GOT3 (cell line): ENCODE measurements at places on chromosomes 7 and 10.

DNA sequence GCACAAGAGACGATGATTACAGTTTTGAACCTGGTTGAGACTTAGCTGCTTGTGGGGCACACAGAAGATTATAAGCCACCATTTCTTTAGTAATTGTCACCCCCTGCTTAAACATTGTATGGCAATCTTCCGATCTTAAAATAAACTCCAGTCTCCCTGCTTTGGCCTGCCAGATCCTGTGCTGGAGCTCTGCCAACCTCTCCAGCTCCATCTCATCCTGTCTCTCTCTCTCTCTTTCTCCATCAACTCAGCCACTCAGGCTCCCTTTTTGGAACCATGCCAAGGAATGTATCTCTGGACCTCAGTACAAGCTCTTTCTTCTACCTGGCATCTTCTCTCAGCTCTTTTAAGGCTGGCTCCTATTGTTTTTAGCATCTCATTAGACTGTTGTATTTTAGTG lies 1053.2 kb downstream of the REEP3 start:
- no peak for DNase-seq

- DNase-seq = no peak
Observed at GRCh38 chr10:69988094-69988493, 64.6 kb upstream of the MACROH2A2 start.

DNA sequence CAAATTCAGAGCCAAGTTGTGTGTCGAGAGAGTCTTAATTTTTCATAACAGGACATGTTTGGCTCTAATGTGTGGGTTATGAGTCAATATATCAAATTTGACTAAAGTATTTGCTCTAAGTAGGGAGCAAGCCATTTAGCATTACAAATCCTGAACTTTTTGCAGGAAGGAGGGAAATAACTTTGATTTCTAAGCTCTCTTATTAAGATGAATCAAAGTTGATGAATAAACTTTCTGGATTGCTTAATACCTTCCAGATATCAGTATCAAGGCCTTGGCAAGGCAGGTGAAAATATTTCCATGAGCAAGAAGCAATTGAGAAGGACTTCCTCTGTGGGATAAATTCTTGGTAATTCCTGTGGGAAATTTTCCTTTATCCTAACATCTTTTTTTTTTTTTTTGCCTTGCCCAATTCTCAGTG lies 258.8 kb downstream of the AHR start:
- DNase-seq = no peak

DNA sequence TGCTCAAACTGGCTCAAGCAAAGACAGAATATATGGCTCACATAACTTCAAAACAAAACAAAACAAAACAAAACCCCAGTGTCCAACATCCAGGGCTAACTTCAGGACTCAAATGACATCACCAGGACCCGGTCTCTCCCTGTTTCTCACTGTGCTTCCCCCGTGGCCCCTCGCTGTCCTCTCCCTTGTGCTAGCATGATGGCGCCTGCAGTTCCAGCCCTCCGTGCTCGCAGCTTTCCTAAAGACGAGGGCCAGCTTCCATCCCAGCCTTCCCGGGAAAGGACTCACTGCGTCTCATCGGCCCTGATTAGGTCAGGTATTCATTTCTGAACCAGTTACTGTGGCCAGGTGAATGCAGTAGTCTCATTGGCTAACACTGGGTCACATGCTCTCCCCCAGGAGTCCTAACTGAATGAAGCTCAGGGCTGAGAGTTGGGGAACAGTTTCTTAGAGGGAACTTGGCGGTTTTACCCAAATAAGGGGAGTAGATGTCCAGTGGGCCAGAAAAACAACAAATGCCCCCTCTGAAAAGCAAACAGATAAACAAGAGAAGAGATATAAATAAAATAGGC lies 33.0 kb upstream of the CTBP2 start:
- DNase-seq = no peak

- DNase-seq = no peak
Observed at GRCh38 chr10:91319336-91319735, 90.8 kb upstream of the HECTD2 start.

- no peak for DNase-seq
Observed at GRCh38 chr10:77291596-77292505, 345.8 kb downstream of the KCNMA1 start.

DNA sequence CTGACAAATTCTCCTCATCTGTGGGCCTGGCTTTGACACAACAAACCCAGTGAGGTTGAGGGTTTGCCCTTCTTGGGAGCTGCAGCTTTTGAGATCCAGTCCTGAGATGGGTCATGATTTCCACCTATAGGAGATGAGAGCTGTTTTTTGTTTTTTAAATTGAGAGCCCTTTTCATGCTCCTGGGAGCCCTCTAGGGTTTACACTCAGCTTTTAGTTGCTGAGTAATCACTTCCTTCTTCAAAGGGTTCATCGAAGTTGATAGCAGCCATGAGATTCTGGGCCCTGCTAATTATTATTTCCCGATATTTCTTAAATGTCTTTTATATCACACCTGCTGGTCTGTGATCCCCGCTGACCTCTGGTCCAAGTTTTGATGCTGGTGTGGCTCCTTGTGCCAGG lies 47.3 kb upstream of the VIPR2 start:
- DNase-seq = no peak

DNA sequence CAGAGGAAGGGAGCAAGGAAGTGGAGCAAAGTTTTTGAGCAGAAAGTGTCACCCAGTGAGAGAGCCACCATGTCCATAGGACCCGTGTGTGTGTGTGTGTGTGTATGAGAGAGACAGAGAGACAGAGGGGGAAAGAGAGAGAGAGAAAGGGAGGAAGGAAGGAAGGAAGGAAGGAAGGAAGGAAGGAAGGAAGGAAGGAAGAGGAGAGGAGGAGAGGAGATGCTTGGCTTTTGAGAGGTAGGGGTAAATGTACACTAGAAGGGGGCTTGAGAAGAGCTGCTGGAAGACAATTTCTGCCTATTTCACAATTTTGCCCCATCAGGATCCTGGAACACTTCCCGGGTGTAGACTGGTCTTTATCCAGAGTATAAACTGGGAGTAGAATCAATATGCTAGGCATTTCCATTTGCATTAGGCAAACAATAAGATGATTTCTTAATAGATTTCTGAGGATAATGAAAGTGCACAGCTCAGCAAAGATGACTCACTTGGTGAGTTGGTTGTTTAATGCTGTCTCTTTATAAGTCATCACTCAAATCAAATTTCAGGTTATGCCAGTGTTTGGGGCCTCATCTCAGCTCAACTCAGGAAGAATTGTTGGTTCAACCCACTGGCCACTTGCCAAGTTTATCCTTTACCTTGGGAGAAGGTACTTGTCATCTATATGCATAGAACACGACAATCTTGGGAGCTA lies 70.0 kb upstream of the FAM13C start:
- DNase-seq = no peak

DNA sequence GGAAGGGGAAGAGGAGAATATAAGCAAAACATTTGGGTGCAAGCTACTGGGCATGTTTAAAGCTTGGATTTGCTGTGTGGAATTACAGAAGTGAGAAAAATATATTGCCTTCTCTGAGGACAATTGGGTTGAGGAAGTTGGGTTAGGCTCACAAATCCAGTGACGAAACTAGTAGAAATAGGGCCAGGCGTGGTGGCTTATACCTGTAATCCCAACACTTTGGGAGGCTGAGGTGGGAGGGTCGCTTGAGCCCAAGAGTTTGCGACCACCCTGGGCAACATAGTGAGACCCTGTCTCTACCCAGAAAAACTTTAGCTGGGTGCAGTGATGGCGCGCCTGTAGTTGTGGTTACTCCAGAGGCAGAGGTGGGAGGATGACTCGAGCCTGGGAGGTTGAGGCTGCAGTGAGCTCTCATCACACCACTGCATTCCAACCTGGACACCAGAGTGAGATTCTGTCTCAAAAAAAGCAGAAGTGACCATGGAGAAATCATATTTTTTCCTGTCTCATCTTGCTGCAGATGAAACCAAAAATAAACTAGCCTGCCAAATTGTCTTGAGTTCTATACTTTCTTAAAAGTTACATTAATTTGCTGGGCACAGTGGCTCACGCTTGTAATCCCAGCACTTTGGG lies 22.4 kb downstream of the NRBF2 start:
- no peak for DNase-seq

DNA sequence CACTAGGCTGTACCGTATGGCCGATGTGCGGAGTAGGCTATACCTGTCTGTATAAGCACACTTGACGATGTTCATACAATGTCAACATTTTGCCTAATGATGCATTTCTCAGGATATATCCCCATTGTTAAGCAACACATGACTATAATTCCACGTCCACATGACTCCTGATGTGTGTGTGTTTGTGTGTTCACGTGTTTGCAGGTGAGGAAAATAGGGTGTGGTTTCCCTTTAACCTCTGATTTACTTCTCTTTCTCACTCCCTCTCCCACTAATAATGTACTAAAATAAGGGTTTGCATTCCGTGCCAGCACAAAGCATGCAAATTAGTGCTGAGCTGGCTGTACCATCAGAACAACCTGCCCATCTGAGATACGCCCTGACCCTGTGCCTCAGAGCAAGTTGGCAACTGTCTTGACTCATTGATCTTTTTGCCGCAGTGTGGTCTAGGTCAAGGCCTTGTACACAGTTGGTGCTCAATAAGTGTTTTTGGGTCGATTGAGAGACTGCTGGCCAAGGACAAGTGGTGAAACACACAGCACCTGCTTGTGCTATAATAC lies 64.6 kb upstream of the DOCK1 start:
- DNase-seq = no peak

DNA sequence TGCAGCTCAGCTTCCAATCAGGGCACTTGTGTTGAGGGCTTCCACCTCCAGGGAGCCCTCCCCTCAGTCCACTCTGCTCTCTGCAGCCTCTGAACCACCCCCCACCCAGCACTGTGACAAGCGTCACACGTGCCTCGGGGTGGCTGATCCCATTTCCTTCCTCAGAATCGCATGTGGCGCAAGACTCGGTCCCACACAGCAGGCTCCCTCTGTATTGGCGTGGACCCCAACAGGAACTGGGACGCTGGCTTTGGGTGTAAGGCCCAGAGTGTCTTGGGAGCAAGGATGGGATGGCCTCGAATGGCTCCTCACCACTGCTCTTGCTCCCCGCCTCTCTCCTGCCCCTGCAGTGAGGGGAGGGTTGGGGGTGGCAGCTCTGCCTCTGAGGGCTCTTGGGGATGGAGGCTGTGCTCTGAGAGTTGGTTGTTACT lies 4.1 kb downstream of the CPA1 start:
- DNase-seq = no peak

GRCh38 chr7:15245831-15246230 lies 316.0 kb downstream of the AGMO start:
- no peak for DNase-seq

GRCh38 chr7:96728139-96728538 lies 18.5 kb upstream of the SEM1 start:
- DNase-seq = no peak

GRCh38 chr10:43957267-43958070 lies 308.8 kb upstream of the ZNF32 start:
- DNase-seq = no peak

GRCh38 chr10:12819071-12819470 lies 182.4 kb downstream of the CCDC3 start:
- DNase-seq = no peak

DNA sequence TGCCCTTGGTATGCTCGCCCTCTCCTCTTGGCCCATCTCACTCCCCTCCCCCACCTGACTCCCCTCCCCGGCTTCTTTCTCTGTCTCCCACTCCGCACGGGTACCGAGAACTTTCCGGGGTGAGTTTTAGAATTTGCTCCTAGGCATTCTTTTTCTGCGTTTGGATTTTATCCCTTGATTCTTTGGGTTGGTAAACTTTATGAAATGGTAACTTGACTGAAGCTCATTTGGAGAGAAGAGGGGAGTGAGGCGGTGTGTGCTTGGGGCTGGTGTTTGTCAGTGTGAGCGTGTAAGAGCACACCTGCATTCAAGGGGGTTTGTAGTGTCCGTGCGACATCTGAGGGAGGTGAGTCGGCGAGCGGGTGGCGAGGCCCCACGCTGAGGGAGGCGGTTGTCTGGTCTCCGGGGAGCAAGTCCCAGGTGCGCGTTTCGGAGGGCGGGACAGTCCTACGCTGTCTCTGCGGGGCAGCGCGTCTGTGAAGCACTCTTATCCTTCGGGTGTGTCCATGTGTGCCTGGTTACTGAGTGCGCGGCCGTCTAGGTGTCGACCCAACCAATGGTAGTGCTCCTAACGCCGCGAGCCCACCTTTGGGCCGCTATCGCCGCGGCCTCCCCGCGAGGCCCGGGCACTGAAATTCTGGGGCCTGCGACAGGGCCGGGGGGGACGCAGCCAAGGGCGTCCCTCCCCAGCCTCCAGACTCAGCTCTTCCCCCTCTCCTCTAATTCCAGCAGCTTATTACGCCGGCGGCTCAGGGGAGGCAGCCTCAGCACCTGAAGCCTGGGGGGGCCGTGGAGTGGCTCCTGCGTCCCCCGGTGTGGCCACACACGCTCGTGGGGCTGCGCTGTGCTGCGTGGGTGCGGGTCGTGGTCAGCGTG lies 2.6 kb upstream of the ZNF503 start:
- no peak for DNase-seq

DNA sequence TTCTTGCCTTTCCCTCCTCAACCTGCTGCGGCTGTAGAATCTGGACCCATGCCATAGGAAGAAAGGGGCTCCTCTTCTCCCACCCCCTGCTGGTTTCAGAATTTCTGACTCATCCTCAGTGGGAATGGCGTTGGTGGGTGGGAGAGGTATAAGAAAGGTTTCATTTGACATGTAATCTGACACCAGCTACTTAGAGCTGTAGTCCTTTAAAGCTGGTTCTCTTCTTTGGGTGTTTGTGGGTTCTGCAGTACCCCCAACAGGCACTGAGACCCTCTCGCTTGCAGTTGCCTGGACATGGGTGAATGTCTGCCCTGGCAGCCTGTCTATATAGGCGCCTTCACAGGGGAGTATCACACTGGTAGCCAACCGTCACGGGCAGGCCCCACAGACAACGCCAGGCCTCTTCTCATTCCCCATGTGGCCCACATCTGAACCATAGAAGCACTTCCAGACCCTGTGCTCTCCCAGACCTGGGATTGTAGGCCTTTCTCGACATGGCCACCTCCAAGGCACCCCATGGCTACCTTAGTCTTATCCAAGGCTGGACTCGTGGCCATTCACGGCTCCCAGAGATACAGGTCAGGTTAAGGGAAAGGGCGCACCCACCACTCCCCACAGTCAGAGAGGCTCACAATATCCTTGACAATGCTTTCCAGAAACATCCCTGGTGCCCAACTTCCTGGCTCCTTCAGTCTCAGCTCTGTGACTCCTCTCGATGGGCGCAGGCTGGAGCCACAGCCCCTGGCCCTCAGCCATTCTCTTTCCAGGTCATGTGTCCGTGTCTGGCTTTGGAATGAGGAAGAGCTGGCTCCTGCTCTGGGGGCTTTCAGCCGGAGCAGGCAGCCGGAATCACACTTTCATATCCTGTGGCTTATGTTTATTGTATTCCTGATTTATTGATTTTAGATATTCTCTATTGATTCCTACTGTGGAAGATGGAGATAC lies 17.5 kb downstream of the ZNF862 start:
- no peak for DNase-seq

DNA sequence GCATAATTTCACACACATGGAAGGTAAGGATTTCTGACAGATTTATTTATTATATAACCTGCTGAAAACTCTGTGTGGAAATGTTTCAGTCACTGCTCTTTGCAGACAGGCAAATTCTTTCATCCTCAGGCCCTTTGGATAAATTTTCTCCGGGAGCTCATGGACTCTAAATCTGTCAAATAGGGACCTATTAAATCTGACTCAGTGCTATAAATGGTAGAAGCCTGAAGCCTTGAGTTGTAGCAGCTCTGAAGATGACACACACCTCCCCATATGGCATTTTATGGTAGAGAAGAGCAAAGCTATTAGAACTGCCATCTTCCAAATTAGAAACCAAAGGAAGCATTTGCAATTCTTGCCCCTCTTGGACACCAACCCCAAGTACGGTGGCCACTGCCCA lies 808.7 kb downstream of the XPNPEP1 start:
- DNase-seq = no peak

GRCh38 chr7:98802088-98802780 lies 67.6 kb downstream of the TMEM130 start:
- peak; percentile 76 for DNase-seq

GRCh38 chr10:133444342-133445267 lies 9.1 kb upstream of the SCART1 start:
- no peak for DNase-seq
